ENCODE measurements at places on chromosomes 5 and 9. TPM values are rescaled to one million over a fixed set of nuclear protein-coding genes. Genes with fewer than 3 reads are reported as not detected.

ACOT12 gene
- total RNA-seq: not detected

LHX6 gene
- total RNA-seq: not detected

BNC2 gene
- 1.2 TPM for total RNA-seq

EPB41L4B gene
- 6.2 TPM for total RNA-seq

FOXD4L3 gene
- total RNA-seq: not detected

CAVIN4 gene
- 8.8 TPM for total RNA-seq

- H3K4me1 ChIP-seq: peaks cover 11% of the 10 kb centered on the region
- H3K27me3 ChIP-seq: no peaks in the 10 kb centered on the region
- no peak overlapping the region for H3K27ac ChIP-seq
- DNase-seq: no peak
Measured at GRCh38 chr9:83236029-83236696, 173.2 kb upstream of the RASEF start.

- peak; percentile 12 for DNase-seq
- H3K27ac ChIP-seq: no peak overlapping the region
- no peaks in the 10 kb centered on the region for H3K36me3 ChIP-seq
Measured at GRCh38 chr5:114857941-114858551, 311.7 kb downstream of the TRIM36 start.

DNA sequence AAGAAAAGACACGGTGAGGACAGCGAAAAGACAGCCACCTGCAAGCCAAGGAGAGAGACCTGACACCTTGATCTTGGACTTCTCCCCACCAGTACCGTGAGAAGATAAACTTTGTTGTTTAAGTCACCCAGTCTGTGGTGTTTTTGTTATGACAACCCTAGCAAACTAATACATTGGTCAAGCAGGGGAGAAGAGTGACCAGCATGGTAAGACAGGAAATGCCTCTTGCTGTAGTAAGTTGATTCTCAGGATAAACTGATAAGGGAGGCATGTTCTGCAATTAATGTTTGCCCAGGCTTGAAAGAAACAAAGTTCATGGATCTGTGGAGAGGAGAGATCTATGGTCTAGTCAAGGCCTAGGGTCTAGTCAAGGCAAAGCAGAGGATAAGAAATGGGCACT lies 801.2 kb downstream of the MAT2B start:
- H3K27me3 ChIP-seq: no peaks in the 10 kb centered on the region
- no peak overlapping the region for H3K4me3 ChIP-seq
- no peak for DNase-seq
- H3K4me1 ChIP-seq: no peaks in the 10 kb centered on the region
- H3K27ac ChIP-seq: no peak overlapping the region

DNA sequence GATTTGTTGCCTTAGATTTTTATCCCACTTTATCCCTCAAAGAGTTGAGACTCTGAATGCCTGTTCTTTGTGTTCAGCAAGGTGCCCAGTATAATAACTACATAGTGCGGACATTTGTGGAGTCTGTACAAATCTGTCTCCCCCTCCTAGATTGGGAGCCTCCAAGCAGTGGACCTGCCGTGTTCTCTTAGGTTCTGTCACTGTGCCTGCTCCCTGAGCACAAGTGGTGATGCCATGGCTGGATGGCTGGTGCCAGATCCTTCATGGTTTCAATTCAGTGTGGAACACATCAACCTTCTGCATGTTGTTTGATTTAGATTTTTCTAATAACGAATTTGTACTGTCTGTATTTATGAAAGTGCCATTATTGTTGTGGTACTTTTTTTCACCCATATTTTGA lies 292.9 kb downstream of the CD180 start:
- DNase-seq: no peak
- no peak overlapping the region for H3K27ac ChIP-seq
- H3K4me3 ChIP-seq: no peak overlapping the region
- no peaks in the 10 kb centered on the region for H3K36me3 ChIP-seq
- peaks cover 29% of the 10 kb centered on the region for H3K4me1 ChIP-seq

- no peak overlapping the region for H3K4me3 ChIP-seq
- no peaks in the 10 kb centered on the region for H3K36me3 ChIP-seq
- H3K4me1 ChIP-seq: no peaks in the 10 kb centered on the region
Measured at GRCh38 chr5:172736508-172737135, 34.4 kb downstream of the DUSP1 start.

GRCh38 chr9:108673386-108673785 lies 182.4 kb downstream of the ACTL7B start:
- no peaks in the 10 kb centered on the region for H3K27me3 ChIP-seq
- H3K36me3 ChIP-seq: no peaks in the 10 kb centered on the region
- H3K27ac ChIP-seq: no peak overlapping the region
- no peak overlapping the region for H3K4me3 ChIP-seq

- H3K4me1 ChIP-seq: no peaks in the 10 kb centered on the region
- no peaks in the 10 kb centered on the region for H3K27me3 ChIP-seq
- H3K36me3 ChIP-seq: no peaks in the 10 kb centered on the region
- H3K27ac ChIP-seq: no peak overlapping the region
- no peak overlapping the region for H3K4me3 ChIP-seq
- no peak for DNase-seq
Measured at GRCh38 chr5:119117237-119117636, 46.4 kb downstream of the DMXL1 start.

DNA sequence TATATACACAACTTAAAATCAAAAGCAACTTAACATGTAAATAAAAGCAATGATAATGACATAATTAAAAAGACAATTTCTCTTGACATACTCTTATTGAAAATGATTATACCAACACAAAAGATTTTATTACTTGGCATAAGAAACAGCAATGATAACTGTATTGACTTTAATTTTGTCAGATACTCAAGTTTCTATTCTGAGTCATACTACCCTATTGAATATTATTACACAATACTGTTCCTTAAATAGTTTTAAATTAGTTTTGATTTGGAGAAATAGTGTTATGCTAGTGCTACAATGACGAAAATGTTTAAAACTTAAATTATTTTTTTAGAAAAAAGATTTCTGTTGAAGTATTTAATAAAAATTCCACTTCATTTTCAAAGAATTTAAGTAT lies 1319.3 kb upstream of the C9orf72 start:
- H3K36me3 ChIP-seq: no peaks in the 10 kb centered on the region
- no peak for DNase-seq
- H3K27ac ChIP-seq: no peak overlapping the region
- no peak overlapping the region for H3K4me3 ChIP-seq
- no peaks in the 10 kb centered on the region for H3K27me3 ChIP-seq
- H3K4me1 ChIP-seq: no peaks in the 10 kb centered on the region

DNA sequence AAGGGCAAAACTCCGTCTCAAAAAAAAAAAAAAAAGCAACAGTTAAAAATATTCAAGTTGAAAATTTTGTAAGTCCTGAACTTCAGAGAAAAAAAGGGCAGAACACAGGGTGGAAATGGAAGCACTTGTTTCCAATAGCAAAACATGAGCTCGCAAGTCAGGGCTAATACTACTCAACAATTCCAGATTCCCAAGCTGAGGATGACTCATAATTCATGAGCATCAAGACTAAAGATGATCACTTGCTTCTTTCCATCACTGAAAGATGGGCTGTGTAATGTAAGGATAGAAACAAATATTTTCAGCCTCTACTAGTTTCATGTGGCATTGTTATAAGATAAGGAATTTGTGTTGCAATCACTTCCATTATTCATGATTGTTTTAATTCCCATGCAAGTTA lies 33.5 kb upstream of the FST start:
- no peak overlapping the region for H3K4me3 ChIP-seq
- no peak for DNase-seq
- H3K27me3 ChIP-seq: no peaks in the 10 kb centered on the region
- H3K36me3 ChIP-seq: no peaks in the 10 kb centered on the region

DNA sequence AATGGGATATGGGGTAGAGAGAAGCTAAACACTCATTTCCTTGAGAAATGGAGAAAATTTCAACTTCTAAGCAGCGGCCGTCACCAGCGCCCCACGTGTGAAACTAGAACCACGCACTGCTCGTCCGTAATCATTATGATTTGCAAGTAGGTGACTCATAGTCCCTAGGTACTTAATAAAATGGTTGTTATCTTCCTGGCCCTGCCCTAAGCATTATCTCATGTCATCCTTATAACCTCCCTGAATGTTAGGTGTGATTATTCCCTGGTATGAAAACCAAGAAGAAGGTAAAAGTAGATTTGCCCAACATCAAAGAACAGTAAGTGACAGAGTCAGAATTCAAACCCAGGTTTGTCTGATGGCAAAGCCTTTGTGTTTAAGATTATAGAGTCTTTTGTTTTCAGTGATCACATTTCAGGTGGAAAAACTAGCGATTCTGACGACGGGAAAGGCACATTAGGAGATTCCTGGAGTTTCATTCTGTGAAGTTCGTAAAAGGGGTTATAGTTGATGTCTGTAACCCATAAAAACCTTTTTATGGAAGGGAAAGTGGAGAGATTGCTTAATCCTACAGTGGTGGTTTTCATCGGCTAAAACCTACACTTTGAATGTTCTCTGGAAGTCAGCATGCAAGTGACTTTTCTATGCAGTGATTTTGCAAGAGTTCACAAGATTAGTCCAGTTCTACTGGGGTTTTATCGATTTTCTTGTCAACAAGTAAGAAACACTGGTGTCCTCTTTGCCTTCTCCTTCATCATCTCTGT lies 202.9 kb upstream of the WWC1 start:
- DNase-seq: no peak
- no peak overlapping the region for H3K27ac ChIP-seq
- H3K27me3 ChIP-seq: no peaks in the 10 kb centered on the region
- H3K36me3 ChIP-seq: no peaks in the 10 kb centered on the region

DNA sequence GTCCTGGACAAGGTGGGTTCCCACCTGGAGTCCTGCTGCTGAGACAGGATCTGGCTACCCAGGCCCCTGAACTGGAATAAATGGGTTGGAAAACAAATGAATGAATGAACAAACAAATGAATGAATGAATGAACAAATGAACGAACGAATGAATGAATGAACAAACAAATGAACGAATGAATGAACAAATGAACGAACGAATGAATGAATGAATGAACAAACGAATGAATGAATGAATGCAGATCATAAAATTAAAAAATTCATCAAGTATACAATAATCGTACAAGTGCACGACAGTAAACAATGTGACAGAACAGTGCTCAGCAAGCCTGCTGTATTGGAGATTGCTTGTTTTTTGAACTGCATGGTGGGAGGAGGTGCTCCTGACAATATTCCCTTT lies 2097.1 kb downstream of the MAT2B start:
- no peak overlapping the region for H3K27ac ChIP-seq
- H3K4me1 ChIP-seq: peaks cover 6% of the 10 kb centered on the region
- no peak overlapping the region for H3K4me3 ChIP-seq
- H3K27me3 ChIP-seq: no peaks in the 10 kb centered on the region

DNA sequence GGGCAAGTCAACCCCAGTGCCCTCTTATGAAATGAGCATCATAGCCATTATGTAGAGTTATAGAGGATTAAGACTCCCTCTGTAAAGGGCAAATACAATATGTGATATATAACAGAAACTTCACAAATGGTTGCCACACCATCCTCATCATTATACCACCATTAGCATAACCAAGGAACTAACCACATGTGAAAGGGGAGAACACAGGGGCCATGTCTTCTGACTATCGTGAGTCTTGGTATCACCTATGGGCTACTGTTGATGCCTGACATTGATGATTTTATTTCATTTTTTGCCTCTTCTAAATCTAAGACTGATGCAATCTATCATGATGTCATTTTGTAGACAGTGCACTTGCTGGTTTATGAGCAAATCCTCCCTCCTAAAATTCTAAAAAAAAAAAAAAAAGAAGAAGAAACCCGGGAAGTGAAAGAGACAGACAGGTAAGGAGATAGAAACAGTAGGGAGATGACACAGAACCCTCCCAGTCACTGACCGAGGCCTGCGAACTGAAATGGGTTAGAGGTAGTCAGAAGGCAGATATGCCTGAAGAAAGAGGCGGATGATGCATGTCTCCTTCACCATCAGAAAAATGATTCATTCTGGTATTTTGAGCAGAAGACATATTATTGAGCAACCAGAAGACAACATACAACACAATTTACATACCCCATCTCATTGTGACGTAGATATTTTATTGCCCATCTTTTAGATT lies 266.0 kb downstream of the DMAC1 start:
- no peaks in the 10 kb centered on the region for H3K27me3 ChIP-seq
- no peaks in the 10 kb centered on the region for H3K4me1 ChIP-seq
- H3K27ac ChIP-seq: no peak overlapping the region
- DNase-seq: no peak
- H3K4me3 ChIP-seq: no peak overlapping the region

DNA sequence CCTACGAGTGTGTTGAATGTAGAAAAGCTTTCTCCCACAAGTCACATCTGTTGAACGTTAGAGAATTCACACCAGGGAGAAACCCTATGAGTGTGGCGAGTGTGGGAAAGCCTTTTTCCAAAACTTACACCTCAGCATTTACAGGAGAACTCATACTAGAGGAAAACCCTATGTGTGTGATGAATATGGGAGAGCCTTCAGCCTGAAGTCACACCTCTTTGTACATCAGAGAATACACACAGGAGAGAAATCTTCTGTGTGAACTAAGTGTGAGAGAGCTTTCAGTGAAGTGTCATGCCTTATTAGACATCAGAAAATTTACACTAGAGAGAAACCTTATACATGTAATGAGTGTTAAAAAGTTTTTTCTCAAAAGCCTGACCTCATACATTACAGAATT lies 41.8 kb upstream of the GPX3 start:
- H3K4me3 ChIP-seq: no peak overlapping the region
- DNase-seq: no peak
- H3K27ac ChIP-seq: no peak overlapping the region
- no peaks in the 10 kb centered on the region for H3K4me1 ChIP-seq
- H3K27me3 ChIP-seq: no peaks in the 10 kb centered on the region
- H3K36me3 ChIP-seq: no peaks in the 10 kb centered on the region

DNA sequence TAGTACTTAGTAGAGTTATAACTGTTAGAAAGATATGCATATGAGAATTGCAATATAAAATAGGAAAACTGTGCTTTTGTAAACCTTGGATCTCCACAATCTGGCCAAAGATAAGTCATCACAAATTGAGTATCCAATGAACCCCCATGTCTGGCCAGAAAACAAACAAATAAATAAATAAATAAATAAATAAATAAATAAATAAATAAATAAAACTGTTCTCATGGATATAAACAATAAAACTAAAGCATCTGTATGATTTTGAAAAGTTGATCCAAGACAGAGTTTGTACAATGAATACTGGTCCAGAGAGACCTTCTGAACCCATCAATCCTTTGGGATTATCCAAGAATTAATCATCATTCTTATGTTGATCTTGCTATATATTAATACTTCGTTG lies 367.6 kb upstream of the CDH9 start:
- DNase-seq: no peak
- H3K27ac ChIP-seq: no peak overlapping the region
- no peaks in the 10 kb centered on the region for H3K27me3 ChIP-seq
- no peak overlapping the region for H3K4me3 ChIP-seq
- H3K36me3 ChIP-seq: no peaks in the 10 kb centered on the region

GRCh38 chr9:12794101-12794799 lies 19.4 kb downstream of the LURAP1L start:
- no peaks in the 10 kb centered on the region for H3K4me1 ChIP-seq
- H3K27ac ChIP-seq: no peak overlapping the region
- no peak for DNase-seq
- H3K36me3 ChIP-seq: no peaks in the 10 kb centered on the region
- no peak overlapping the region for H3K4me3 ChIP-seq
- H3K27me3 ChIP-seq: no peaks in the 10 kb centered on the region

GRCh38 chr9:8718121-8718725 lies 918.6 kb upstream of the DMAC1 start:
- H3K4me1 ChIP-seq: peaks cover 35% of the 10 kb centered on the region
- DNase-seq: peak; percentile 53
- peak overlapping the region; percentile 62 for H3K27ac ChIP-seq
- H3K4me3 ChIP-seq: no peak overlapping the region

Measured in neural progenitor cell (in vitro differentiated cells).